ENCODE measurements at places on chromosomes 3 and 15.

- DNase-seq = no peak
These were observed 58.1 kb downstream of the CD200 start for GRCh38 chr3:112390783-112391641.

GRCh38 chr15:35305031-35305550 lies 220.0 kb upstream of the NANOGP8 start:
- no peak for DNase-seq

DNA sequence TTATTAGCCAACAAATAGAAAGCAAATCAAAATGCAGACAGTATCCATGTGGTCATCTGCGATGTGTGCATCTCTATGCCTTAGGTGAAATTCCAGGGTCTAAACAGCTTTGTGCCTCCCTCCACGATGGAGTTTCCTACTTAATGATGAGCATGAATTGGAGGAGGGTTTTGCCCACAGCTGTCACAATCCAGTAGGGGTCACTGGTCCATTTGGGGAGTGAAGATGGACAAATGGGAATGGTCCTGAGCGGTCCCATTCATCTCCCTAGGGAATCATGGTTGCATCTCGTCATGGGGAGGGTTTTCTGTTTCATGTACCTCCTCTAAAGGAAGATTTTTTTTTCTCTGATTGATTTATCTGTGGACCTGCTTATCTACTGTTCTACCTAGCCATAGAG lies 358.0 kb downstream of the PTPRG start:
- DNase-seq = no peak

DNA sequence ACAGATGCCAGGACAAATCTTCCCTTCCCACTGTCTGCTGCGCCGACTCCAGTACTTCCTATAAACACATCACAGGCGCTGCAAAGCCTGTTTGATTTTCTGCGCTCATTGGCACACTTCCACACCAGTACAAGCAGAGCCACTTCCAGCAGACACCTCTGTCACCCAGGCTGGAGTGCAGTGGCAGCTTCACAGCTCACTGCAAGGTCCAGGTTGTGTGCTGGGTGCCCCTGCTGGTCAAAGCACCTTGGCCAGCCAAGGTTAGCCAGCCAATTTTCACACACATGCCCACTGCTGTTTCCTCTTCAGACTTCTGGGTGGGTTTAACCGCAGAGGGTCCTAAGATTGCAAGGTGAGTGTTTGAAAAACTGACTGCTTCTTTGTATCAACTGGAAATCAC lies 4.9 kb downstream of the CHDH start:
- no peak for DNase-seq

GRCh38 chr3:67113802-67114407 lies 115.8 kb downstream of the KBTBD8 start:
- DNase-seq = peak; percentile 78

DNA sequence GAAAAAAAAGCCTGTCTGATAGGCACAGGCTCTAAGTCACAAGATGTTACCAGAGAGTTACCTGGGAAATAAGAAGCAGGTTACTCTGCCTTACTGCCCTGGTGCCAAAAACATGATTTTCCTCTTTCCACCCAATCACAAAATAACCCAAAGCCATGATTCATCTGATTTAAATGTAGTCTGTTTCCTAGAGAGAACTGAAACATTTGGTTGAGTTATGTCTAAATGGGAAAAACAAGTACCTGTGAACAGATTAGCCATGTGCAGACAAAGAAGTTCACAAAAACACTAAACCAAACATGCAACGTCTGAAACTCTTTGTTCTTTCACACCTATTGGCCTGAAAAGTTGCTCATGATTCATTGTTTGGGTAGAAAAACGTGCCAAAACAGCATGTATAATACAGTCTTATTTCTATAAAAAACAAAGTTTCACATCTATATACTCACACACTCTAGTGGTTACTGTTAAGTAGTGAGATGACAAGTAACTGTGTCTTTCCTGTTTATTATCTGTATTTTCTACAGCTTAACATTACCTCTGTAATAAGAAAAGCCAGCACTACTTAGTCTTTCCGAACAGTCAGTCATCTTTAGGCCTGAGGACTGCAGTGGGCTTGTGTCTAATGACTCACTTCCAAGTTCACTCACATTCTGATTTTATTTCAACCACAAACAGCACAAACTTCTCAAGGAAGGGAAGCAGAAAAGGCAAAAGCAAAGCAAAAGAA lies 30.2 kb downstream of the FAM174B start:
- DNase-seq = no peak

DNA sequence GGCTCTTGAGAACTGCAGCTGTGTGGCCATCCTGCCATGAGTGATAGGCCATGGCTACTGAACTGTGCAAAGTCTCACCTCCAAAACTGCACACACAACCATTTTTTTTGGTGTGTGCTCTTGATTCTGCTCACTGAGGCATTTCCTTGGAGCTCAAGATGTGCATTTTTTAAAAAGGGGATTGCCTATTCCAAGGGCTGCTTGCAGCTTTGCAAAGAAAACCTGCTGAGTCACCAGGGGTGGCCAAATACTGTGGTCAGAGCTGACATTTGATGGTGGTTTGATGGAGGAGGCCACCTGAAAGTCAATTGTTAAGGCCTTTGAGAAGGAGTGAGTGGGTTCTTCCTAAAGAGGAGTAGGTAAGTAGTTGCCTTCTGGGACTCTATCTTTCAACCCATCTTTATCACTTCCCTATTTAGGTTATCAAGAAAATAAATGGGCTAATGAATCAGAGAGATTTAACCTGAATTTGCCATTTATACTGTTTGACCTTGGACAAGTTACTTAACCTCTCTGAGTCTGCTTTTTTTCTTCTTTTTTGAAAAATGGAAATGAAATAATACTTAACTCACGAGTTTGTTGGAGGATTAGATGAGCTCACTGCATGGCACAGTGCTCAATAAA lies 87.9 kb downstream of the CHST2 start:
- no peak for DNase-seq

DNA sequence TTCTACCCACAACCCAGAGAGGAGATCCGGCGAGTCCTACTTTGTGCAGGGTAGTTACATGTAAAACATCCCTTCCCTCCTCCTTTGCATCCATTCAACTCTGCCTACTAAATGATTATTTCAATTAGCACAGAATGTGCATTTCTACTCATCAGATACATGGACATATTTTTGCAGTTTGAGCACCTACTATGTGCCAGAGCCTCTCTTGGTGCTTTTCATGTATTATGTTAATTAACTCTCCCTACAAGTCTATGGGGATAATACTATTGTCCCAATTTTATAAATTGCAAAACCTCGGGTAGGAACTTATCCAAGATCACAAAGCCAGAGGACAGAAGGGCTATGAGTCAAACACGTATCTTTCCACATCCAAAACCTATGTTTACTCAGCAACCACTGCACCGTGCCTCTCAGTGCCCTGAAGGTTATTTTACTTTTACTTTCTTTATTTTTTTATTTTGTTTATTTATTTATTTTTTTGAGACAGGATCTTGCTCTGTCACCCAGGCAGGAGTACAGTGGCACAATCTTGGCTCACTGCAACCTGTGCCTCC lies 432.8 kb downstream of the MAGI1 start:
- no peak for DNase-seq

- DNase-seq = no peak
These were observed 11.9 kb downstream of the ARIH2 start for GRCh38 chr3:48930590-48930989.

- DNase-seq = no peak
These were observed 52.6 kb upstream of the EPHB3 start for GRCh38 chr3:184508938-184509337.

DNA sequence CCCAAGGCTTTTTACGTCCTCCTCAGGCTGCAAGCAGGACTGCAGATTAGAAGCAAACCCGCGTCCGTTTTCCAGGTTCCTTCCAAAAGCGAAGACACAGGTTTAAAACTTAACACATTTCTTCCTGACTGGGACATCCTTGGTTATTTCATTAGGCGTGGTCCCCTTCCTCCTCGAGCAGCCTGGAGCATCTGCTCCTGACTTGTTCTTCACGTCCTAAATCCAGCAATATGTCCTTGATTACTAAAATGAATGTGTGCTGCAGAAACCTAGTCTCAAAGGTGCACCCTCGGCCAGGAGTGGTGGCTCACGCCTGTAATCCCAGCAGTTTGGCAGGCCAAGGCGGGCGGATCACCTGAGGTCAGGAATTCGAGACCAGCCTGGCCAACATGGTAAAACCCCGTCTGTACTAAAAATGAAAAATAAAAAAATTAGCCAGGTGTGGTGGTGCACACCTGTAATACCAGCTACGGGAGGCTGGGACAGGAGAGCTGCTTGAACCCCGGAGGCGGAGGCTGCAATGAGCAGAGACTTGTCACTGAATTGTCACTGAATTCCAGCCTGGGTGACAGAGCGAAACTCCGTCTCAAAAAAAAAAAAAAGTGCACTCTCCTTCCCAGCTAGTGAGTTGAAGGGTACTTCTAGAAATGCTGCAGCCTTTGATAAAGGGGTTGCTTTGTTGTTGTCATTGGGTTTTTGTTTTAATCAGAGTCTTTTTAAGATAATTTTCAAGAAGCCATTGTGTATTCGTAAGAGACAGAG lies 842 bp upstream of the LRIG1 start:
- DNase-seq = no peak

GRCh38 chr15:42069025-42069424 lies 25.3 kb downstream of the PLA2G4D start:
- no peak for DNase-seq

GRCh38 chr3:64454179-64454578 lies 228.9 kb upstream of the PRICKLE2 start:
- DNase-seq = no peak

- DNase-seq = no peak
These were observed 3.8 kb downstream of the IL1RAP start for GRCh38 chr3:190517687-190518086.

GRCh38 chr3:149021830-149022229 lies 30.5 kb downstream of the GYG1 start:
- no peak for DNase-seq

DNA sequence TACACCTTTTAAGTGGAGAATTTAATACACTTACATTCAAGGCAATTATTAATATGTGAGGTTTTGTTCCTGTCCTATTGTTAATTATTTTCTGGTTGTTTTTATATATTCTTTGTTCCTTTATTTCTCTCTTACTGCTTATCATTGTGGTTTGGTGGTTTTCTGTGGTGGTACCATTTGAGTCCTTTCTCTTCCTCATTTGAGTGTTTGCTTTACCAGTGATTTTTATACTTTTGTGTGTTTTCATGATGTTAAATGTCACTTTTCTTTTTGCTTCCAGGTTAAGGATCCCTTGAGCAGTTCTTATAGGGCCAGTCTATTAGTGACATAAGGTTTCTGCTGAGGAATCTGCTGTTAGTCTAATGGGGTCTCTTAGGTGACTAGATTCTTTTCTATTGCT lies 116.5 kb downstream of the LRRK1 start:
- no peak for DNase-seq

DNA sequence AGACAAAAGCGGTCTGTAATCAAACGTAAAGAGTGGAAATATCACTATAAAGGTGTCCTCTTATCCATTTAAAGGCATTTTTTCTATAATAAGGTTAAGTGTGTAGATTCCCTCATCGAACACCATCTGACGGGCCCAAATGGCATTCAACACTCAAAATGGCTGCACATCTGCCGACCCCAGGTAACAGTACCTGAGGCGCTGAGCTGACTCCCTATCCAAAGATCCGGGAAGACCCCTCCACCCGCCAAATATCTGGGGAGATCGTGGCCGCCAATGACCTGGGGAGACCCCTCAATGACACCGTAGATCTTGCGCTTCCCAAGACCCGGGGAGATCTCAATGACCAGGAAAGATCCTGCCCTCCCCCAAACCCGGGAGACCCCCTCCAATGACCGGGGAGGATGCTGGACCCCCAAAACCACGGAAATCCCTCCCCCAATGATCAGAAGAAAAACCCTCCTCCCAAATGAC lies 476 bp downstream of the IP6K2 start:
- no peak for DNase-seq

GRCh38 chr3:3286014-3286413 lies 106.5 kb upstream of the CRBN start:
- no peak for DNase-seq

DNA sequence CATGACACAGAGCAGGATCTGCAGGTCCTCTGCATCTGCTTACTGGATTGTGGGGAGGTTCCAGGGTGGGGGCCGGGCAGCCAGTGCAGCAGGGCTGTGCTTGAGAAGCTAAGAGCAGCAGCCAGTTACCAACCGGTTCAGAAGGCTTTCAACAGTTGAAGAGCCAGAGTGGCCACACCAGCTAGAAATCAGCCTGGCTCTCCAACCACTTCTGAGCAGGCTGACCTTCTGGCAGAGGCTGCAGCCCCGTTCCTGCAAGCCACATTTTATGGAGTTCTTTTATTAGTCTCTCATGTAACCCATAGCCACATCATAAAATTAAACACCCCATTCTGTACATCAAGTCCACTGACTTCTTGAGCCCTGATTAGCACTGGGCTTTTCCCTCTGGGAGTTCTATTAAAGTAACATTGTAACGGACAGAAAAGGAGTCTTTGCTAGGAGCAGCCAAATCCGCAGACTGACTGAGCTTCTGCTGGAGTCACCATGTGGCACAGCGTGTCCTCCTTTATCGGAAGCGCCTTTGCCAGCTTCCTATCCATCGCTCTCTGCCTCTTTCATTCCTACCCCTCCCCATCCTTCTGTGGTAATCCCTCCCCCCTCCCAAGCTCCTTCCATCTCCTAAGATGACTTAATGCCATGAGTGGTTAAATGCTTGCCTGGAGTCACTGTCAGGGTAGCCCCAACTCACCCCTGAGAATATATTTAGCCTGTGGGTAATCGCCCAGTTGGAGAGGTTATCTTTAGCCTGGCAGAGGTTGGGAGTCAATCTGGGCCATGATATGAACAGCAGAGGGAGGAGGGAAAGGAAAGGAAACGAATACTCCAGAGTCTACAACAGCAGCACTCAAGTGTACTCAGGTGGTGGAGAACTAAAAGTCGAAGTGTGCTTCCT lies 138.5 kb upstream of the HES1 start:
- DNase-seq = peak; percentile 74

DNA sequence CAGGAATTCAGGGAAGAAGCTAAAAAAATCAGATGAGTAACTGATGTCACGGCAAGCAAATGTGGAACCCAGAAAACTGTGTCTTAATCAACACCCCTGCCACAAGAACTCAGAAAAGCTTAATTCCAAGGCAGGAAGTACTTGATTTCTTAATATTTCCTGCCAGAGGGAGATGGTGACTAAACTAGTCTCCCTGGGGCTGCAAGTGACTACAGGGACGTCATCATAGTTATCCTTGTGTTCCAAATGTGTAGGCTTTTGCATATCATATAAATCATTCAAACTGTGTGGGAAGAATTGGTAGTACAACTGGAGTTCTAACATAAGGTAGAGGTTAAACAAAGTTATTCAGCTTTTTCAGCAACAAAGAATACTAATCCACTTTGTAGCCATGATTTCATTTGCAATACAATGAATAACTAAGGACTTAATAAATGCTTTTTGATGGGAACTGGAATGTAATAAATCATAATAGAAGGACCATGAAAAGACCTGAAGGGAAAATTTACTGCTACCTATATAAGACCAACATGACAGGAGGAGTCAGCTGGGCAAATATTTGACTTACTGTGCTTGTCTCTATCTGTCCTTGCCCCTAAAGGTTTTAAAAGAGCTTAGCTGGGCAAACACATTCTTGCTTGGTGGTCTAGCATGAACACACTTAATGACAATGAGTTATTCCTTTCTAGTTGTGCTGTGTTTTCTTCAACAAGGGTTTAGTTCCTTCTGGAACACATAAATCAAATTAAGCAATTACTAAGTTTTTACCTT lies 76.0 kb upstream of the NECTIN3 start:
- DNase-seq = no peak

Data from upper lobe of right lung (tissue), 1 donor.